IMR-90 (cell line): ENCODE measurements at places on chromosomes 13 and 19. TPM values are rescaled to one million over a fixed set of nuclear protein-coding genes. Genes with fewer than 3 reads are reported as not detected.

- peak; percentile 23 for DNase-seq
- H3K36me3 ChIP-seq = no peaks in the 10 kb centered on the region
- no peak overlapping the region for H3K27ac ChIP-seq
- no peak overlapping the region for H3K4me3 ChIP-seq
- no peaks in the 10 kb centered on the region for H3K27me3 ChIP-seq
- H3K4me1 ChIP-seq = no peaks in the 10 kb centered on the region
These were observed 857.2 kb downstream of the SLITRK1 start for GRCh38 chr13:83024955-83025594.

DNA sequence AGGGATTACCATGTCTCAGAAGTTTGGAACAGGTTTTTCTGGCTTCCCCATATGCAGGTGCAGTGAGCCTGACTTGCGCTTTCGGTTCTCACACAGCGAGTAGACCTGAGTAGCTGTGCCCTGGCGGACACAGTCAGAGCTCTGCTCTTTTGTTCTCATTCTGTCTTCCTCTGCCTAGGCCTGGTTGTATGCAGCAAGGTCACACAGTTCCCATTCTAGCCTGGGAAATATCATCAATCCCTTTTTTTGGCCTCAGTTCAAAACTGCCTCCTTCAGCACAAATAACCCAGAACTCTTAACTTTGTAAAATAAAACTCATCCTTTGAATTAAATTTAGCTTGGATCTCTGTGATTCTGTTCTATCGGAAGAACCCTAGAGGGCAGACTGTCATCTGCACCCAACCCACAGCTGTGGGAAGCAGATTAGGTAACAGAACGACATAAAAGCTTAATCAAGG lies 10.2 kb downstream of the OXGR1 start:
- H3K4me3 ChIP-seq = no peak overlapping the region
- H3K27ac ChIP-seq = no peak overlapping the region
- no peaks in the 10 kb centered on the region for H3K4me1 ChIP-seq
- no peaks in the 10 kb centered on the region for H3K36me3 ChIP-seq

Gene IFNL1
- total RNA-seq = not detected in 2 replicates

Gene SSC5D
- 1.4 and 1.7 TPM in 2 replicates for total RNA-seq

Gene EFNB2
- 5.4 and 6.9 TPM in 2 replicates for total RNA-seq

Gene C19orf73
- total RNA-seq = 0.28 TPM in 1 of 2 replicates, not detected in the other
